ENCODE measurements at places on chromosomes 6 and 20.

DNA sequence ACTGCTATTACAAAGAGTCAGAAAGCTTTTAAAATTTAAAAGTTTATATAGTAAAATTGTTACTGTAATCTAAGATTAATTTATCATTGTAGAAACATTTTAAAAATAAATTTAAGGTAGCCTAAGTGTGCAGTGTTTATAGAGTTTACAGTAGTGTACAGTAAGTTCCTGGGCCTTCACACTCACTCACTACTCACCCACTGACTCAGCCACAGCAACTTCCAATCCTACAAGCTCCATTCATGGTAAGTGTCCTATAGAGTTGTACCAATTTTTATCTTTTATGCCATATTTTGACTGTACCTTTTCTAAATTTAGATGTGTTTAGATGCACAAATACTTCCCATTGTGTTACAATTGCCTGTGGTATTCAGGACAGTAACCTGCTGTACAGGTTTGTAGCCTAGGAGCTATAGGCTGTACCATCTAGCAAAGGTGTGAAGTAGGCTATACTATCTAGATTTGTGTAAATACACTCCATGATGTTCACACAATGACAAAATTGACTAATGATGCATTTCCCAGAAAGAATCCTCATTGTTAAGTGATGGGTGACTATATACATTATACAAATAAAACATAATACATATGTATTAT lies 10.2 kb upstream of the TMEM170B start:
- no peak for DNase-seq

GRCh38 chr6:108660251-108660650 lies 99.5 kb downstream of the FOXO3 start:
- DNase-seq: no peak

DNA sequence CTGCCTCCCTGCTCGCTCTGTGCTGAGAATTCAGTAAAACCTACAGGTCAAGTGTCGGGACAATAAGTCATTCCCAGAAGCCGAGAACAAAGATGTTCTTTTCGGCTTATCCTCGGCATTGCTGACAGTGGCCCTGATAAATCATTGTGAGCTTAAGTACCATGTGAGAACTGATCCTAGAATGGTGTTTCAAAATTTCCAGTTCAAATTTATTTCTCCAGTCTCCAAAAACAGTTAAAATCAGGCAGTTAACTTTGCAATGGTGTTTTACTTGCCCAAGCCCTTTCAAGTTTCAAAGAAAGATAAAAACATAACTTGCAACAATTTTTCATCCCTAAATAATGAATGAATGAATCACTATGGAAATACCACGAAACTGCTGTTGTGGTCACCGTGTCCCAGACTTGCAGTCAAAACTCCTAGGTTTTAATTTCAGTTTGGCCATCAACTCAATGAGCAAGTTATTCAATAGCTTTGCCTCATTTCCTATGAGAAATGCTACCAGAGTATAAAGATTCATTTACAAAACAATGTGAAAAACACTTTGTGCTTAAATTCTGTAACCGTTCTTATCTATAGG lies 4.3 kb downstream of the ATP5F1E start:
- DNase-seq: no peak

- no peak for DNase-seq
Measured at GRCh38 chr20:59824711-59825562, 108.5 kb downstream of the SYCP2 start.

- no peak for DNase-seq
Measured at GRCh38 chr6:159221486-159222170, 52.4 kb downstream of the FNDC1 start.

- DNase-seq: no peak
Measured at GRCh38 chr6:90090866-90091265, 196.6 kb downstream of the GJA10 start.

- DNase-seq: no peak
Measured at GRCh38 chr6:150006961-150007464, 18.3 kb downstream of the RAET1L start.
